BJ (cell line): ENCODE measurements at places on chromosomes 3 and 15.
A peak's percentile ranks its signal among the peaks of the same experiment; 100 is the strongest.

DNA sequence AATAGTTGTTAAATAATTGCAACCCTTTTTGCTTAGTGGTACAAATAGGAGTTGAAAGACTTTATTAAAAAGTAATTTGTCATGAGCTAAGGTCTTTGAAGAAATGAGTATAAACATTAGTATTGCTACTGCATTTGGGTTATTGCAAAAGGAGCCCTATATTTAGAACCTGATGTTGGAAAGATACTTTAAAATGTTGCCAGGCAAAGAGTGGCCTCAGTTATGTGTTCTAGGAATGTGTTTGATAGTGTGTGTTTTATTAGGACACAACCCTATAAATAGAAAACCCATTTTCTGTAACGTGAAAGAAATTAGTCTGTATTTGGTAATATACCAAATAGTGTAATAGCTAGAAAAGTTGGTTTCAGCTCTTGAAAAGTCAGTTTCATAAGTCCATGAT, 10.7 kb downstream of the VPS8 start:
- DNase-seq = no peak

- DNase-seq = no peak
Observed at GRCh38 chr3:59996056-59996455, 946.2 kb upstream of the CFAP20DC start.

DNA sequence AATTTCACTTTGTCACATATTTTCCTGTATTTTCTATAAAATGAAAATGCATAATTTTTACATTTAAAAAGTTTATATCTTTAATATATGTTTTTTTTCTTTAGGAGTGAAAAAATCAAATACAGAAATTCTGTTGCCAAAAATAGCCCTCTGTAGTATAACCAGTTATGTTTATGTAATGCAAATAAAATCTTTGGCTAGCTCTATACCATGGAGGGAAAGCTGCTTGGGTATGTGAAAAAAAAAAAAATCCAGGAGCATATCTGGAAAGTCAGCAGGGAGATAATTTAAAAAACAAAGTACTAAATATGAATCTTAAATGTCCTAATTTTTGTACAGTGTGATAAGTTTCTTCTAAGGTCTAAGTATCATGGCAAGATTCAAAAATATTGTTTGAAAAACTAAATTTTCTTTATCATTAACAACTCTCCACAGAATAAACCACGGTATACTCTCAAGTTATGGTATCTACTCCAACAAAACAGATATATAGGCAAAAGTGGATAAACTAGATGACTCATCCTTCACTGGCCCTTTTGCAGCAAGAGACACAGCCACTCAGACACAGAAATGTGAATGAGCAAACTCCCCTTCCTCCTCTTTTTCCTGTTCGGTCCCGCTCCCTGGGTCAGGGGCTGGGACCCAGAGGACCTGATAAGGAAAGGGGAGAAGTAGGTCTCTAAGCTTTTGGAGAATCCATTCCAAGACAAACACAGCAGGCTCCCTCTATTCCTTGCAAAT, 66.6 kb downstream of the PDZRN3 start:
- no peak for DNase-seq

DNA sequence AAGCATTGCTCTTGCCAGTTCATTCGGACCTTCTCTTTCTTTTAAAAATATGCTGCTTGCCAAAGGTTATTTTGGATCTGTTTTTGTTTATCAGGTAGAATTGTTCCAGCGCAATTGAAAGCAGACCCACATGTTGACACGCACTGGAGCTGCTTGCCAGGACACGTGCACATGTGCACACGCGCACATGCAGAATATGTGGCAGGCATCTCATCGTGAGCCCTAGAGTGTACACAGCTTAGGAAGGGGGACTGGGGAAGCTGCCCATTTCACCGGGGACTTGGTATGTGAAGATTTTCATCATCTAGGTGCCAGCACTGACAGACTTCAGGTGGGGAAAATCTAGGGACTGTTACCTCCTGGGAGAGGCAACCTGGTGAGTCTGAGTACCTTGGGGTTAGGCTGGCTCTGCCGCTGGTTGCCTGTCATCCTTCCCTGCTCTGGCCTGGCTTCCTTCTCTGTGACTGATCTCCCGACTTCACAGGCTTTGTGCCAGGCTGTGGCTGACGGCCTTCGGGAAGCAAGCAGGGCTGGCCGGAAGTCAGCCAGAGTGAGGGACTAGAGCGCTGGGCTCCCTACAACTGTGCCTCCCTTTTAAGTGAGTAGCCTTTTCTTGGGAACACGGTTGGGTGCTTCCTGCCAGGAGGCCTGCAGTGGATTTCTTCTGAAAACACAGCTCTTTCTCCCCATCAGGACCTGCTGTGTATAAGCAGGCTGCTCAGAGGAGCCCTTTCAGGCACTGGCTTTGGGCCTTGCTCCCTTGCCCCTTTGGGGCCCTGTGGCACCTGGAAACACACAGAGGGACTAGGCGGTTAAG, 129.3 kb downstream of the EEFSEC start:
- DNase-seq = no peak

DNA sequence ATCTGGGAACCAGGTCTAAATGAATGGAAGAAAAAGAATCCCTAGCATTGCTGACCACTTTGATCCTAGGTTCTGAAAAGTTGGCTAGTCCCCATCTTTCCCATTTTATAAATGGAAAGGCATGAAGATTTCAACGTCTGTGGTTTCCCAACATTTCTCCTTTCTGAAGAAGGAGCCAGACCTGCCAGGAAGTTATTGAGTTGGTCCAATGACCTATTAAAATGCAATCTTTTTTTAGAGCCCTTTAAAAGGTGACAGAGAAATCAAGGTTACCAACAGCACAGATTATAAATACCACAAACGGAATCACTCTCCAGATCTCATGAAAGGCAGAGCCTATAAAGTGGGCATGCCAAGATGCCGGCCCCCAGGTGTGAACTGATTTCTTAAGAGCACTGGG, 505.6 kb upstream of the THBS1 start:
- DNase-seq = peak; percentile 71

DNA sequence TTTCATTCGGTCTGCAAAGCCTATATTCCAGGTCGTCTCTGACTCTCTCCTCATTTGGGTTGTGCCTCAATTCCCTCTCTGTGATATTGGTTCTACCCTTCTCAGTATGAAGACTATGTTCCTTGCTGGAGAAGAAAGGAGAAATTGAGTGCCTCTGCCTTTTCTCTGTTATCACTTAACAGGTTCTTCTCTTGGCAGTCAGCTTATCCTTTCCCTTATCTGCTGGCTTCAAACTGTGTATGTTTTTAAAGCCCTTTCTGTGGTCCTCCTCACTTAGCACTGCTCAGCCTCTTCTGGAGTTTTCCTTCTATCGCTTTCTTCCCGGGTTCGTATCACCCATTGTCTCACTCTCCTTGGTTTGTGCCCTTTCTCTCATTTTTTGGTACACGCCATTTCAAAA, 65.3 kb upstream of the FSTL1 start:
- DNase-seq = no peak

DNA sequence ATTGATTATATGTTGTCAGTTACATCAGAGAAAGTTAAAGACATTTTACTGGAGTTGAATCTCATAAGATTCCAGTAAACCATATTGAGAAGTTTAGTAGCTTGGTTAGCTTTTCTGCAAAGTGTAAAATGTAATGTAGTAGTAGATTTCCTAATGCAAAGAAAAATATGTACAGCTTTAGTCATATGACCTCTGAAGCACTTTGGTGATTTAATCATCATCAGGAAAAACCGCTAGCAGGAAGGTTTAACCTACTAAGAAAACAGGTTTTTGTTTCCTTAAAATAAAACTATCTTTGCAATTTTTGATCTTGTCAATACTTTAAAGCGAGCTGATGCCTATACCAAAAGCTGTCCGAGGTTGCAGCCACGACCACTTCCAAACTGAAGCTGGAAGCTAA, 364.6 kb upstream of the ZNF385D start:
- DNase-seq = no peak

DNA sequence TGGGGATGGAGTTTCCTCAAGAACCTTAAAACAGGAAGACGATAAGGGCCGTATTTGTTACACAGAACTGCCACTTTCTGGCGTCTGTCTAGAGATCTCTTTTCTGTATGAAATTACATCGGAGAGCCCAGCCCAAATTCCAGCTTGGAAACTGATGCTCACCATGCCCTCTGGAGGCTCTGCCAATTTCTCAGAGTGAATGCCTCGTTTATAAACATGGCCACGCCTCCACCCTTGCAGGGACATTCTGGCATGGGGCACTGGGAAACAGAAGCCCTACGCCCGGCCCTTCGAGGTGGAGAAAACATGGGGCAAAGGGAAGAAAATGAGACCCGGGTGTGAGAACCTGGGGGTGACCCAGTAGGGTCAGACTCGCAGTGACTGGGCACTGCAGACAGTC, 53.4 kb upstream of the SEC13 start:
- DNase-seq = no peak

DNA sequence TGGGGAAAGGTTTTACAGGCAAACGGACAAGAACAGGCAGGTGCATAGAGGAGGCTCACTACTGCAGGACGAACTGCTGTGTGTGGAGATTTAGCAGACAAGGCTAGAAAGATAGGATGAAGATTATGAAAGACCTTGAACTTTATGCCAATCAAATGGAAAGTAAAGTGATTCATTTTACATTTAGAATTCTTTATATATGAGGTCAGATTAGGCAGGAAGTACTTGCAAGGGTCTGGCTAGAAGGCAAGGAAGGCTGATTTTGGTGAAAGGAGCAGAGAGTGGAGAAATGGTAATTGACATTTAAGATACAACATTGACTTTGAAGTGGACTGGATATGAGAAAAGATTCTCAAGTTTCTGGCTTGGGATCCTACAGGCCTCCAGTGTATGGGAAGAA, 33.6 kb downstream of the PLSCR4 start:
- DNase-seq = no peak
